RPMI7951 (cell line): ENCODE measurements at places on chromosomes 5 and 9. TPM values are rescaled to one million over a fixed set of nuclear protein-coding genes. Genes with fewer than 3 reads are reported as not detected.
A peak's percentile ranks its signal among the peaks of the same experiment; 100 is the strongest.

SLC4A9 gene
- total RNA-seq, result not detected in 2 replicates

PTPN3 gene
- 1.6 TPM in 2 replicates for total RNA-seq

HTR4 gene
- total RNA-seq, result not detected in 2 replicates

PNPLA7 gene
- total RNA-seq, result not detected in 2 replicates

NR6A1 gene
- total RNA-seq, result 0.29 and 1.4 TPM in 2 replicates

SCGB3A2 gene
- not detected in 2 replicates for total RNA-seq

INSL6 gene
- not detected in 2 replicates for total RNA-seq

CARTPT gene
- not detected in 2 replicates for total RNA-seq

FAM221B gene
- not detected in 2 replicates for total RNA-seq

PTPRD gene
- 0.49 and 0.84 TPM in 2 replicates for total RNA-seq

PPP3R2 gene
- total RNA-seq, result not detected in 2 replicates

TRAPPC13 gene
- 32.4 and 42.8 TPM in 2 replicates for total RNA-seq

DNA sequence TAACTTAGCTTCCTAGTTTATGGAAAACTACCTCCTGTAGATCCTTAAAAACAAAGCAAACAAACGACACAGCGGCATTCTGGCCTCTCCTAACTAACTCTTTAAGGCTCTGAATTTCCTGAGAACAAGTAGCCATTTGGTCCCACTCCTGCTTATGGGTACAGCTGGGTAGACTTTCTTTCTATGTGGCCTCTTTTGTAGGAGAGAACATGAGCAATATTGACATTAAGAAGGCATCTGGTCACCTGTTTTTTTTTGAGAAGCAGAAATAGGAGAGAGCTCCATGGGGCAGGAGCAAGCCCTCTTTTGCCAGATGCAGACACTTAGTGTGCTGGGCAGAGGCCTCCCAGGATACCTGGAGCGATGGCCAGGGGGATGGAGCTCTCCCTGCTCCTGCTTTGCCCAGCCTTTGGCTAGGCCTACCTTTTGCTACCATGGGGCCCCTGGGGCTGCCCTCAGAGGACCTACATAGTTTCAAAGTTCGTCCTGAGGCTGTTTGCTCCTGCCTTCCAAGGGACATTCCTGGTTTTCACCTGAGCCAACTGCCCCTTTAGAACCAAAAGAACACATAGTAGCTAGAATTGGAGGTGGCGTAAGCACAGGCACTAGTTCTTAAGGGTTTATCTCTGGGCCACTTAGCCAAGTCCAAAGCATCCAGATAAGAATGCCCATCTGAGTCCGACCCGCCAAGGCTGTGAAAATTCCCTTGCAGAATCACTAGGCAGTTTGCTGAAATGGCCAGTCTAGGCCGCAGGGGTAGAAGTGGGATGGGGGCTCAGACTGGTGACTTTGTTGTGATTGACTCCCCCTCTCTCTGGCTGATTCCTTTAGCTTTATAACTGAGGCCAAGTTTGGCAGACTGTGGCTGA, 2.4 kb upstream of the STC2 start:
- DNase-seq, result no peak

GRCh38 chr9:36802201-36802920, 229.7 kb downstream of the MELK start:
- peak; percentile 59 for DNase-seq

DNA sequence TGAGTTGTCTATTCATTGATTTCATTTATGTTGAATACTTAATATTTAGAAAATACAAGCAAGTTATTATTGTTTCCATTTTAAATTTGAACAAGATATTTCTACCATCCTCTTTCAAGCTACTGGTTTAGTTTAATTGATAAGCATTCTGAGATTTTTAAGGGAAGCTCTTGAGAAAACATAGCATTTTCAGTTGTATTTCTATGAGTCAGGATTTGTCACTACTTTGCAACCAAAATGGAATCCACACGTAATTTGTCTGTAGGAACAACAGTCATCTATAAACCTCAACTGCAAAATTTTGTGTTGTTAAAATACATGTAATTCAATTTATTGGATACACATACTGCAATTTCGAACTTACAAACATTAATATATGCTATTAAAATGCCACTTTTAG, 74.0 kb downstream of the PRR16 start:
- peak; percentile 45 for DNase-seq

DNA sequence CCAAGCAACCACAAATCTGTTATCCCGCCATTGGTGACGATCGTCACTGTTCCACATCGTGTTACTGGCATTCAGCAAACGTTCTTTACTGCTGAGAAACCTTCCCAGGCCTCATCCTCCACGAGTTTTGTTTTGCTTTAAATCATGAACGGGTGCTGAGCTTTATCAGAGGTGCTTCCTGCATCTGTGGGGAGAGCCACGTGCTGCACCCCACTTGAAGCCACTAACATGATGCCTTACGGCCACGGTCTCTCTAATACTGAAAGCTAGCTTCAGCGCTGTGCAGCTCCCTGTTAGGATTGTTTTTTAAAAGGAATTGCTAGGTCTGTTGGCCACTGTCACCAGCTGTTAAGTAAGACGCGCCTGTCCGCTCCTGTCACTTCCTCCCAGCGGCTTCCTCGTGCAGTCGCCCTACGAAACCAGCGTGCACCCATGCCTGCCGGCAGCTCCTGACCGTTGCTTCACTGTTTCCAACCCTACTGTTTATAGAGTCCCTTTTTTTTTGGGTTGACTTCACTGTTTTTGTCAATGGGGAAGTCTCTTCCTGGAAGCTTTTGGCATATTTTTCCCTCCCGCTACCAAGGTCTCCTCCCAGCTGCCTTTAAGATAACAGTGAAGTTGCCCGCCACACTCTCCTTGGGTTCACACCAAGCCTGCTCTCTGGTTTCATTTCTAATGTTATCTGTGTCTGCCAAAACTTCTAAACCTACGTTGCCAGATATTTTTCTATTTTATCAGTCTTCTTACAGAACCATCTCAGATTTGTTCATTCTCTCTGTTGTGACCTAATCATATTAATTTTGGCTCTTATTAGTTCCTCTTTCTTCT, 20.3 kb downstream of the LPCAT1 start:
- DNase-seq, result no peak

DNA sequence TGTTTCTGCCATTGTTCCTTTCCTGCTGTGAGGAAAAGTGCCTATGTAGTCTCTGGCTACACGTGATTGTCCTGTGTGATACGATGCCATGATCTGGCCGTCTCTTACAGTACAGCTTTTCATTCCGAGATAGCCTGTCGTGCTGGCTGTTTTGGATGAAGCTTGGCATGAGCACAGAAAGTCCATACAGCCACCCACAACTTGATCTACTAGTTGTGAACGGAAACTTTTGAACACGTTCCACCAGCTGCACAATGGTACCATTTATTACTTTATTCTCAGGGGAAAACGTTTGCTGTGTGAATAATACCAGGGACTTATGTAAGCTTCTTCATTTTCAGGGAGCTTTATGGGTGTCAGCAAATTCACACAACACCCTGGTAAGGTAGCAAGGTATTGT, 217.6 kb upstream of the ANKRD55 start:
- DNase-seq, result peak; percentile 52

GRCh38 chr5:10588779-10589447, 25.0 kb downstream of the ANKRD33B start:
- DNase-seq, result no peak

DNA sequence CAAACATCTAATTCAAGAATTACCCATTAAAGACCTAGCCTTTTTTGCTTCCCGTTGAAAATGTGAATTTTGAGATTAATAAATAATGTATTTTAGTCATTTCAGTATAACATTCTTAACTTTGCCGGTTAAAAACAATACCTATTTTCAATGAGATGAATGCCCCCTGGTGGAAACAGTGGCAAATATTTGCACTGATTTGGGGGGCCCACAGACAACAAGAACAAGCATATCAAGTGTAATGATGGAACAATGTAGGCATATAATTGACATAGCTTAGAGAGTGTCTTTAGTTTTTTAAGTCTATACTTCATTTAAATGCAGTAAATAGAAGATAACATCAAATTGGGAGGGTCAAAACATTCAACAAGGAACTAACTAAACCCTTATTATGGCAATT, 111.9 kb downstream of the NTRK2 start:
- DNase-seq, result peak; percentile 4

DNA sequence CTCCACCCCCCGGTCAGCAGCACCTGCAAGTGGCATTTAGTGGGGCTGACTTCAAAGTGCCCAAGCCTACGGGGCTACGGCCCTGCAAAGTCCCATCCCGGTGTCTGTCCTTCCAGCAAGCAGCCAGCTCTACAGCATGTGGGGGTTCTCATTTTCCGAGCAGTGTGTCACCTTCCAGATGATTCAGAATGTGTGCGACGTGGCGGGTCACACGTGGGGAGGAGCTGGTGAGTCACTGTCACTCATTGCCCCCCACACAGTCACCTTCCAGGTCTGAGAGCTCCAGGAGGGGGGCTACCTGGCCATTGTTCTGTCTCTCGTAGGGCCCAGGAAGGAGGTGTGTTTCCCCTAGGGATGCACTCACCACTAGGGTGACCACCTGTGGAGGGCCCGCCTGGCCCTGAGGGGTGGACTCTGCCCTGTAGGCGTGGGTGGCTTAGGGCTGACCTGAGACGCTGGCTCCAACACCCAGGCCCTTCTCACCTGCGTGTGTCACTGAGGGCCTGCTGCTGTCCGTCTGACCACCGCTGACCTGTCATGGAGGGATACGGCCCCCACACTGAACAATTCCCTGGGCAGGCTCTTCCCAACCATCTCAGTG, 70.2 kb downstream of the SEMA4D start:
- DNase-seq, result no peak

DNA sequence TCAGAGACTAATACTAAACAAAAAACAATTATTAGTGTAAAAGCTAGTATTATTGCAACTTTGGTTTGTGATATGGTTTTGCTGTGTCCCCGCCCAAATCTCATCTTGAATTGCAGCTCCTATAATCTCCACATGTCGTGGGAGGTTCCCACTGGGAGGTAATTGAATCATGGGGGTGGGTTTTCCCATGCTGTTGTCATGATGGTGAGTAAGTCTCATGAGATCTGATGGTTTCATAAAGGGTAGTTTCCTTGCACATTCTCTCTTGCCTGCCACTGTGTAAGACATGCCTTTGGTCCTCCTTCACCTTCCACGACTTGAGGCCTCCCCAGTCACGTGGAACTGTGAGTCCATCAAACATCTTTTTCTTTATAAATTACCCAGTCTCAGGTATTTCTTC, 325.9 kb upstream of the DAB2 start:
- DNase-seq, result no peak

GRCh38 chr5:94885931-94886330, 267.5 kb downstream of the SLF1 start:
- no peak for DNase-seq

DNA sequence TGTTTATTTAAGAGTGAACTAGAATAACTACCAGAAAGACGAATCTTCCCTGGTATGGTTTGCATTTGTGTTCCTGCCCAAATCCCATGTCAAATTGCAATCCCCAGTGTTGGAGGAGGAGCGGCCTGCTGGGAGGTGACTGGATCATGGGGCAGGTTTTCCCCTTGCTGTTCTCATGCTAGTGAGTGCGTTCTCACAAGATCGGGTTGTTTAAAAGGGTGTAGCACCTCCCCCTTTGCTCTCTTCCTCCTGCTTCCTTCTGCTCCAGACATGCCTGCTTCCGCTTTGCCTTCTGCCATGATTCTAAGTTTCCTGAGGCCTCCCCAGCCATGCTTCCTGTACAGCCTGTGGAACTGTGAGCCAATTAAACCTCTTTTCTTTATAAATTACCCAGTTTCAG, 210.3 kb upstream of the TBC1D2 start:
- DNase-seq, result no peak

- no peak for DNase-seq
Observed at GRCh38 chr5:178577376-178577839, 12.8 kb downstream of the COL23A1 start.

DNA sequence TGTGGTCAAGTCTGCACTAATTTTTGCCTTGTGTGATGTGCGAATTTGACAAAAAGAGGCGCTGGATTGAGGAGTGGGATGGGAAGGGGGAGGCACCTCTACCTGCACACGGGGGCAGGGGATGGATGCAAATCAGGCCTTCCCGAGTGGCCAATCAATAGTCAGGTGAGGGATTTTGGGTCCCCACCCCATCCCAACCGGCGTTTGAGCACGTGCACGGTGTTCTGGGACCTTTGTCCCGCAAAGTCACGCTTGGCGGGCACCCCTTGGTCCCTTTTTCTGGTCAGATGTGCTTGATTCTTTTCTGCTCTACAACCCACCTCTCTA, 685 bp upstream of the ADAMTS19 start:
- DNase-seq, result no peak

- DNase-seq, result peak; percentile 15
Observed at GRCh38 chr9:78234810-78235209, 1.1 kb upstream of the CEP78 start.

GRCh38 chr5:132313366-132313765, 19.2 kb downstream of the SLC22A4 start:
- no peak for DNase-seq

GRCh38 chr9:121836366-121836885, 185.0 kb downstream of the DAB2IP start:
- DNase-seq, result no peak

DNA sequence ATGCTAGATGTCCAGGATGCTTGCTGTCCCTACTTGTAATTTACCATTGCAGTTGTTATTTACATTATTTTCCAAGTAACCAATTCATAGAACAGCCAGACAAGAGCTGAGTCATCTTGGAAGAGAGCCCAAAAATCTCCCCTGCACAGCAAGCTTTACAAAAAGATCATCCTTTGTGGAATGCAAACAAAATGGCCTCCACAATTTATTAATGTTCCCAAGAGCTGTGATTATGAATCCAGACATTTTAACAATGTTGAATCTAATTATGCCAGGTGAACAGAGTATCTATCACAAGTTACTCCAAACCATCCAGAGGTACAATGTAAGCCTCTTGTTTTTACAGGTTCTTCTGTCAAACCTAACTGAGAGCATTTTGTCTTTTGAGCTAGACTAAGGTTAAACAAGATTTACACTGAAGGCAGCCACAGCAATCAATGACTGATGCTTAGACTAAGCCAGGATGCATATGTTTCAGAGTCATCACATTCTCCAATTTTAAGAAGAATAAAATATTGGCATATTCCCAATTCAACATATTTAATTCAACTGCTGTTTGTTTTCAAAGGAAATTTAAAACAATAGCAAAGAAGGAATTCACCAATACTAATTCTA, 95.3 kb upstream of the SLC12A2 start:
- peak; percentile 84 for DNase-seq

DNA sequence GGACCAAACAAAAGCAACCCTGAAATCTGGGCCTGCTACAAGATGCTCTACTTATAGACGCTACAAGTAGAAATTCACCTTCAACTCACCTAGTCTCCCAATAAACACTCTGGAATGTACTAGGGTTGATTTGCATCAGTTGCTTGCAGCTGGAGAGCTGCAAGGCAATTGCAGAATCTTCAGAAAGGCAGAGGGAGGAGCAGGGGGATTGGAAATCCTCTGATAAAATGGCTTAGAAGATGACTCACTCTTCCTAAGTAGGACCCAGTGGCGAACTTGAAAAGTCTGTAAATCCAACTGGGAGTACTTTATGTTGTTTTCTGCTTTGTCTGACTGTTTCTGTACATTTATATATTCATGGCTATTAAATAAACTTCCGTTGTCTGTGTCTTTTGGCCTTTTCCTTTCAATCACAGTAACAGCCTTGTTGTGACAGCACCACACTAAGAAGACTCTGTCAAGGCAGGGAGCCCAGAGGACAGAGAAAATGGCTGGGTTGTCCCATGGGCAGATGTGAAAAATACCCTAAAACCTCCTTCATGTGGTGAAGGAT, 14.7 kb upstream of the MLLT3 start:
- DNase-seq, result peak; percentile 38

- peak; percentile 92 for DNase-seq
Observed at GRCh38 chr5:34598177-34598794, 57.8 kb upstream of the RAI14 start.
